ENCODE measurements at places on chromosomes 2 and 18.

GRCh38 chr2:23586741-23587306 lies 201.8 kb downstream of the KLHL29 start:
- no peak for DNase-seq

- no peak for DNase-seq
Observed at GRCh38 chr2:215693999-215694580, 258.2 kb upstream of the FN1 start.

DNA sequence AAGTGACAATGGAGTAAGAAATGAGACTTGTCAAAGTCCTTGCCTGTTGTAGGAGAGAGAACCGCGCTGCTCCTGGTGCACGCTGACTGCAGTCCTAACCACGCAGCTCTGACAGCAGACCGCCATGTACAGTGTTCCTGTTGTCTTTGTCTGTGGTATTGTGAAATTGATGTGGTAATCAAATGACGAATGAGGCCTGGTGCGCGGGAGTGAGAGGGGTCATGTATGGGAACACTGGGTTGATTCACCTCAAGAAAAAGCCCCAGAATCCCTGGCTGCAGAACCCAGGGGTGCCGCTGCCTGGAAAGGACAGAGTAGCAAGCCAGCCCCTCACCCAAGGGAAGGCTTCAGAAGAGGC lies 64.0 kb downstream of the INPP4A start:
- peak; percentile 83 for DNase-seq

- no peak for DNase-seq
Observed at GRCh38 chr2:128108166-128108565, 17.2 kb downstream of the UGGT1 start.

- peak; percentile 87 for DNase-seq
Observed at GRCh38 chr2:219308142-219309101, 779 bp downstream of the PTPRN start.

- DNase-seq, result no peak
Observed at GRCh38 chr18:33960417-33960816, 264.3 kb downstream of the NOL4 start.

- no peak for DNase-seq
Observed at GRCh38 chr18:76335859-76336640, 159.0 kb downstream of the ZNF516 start.

DNA sequence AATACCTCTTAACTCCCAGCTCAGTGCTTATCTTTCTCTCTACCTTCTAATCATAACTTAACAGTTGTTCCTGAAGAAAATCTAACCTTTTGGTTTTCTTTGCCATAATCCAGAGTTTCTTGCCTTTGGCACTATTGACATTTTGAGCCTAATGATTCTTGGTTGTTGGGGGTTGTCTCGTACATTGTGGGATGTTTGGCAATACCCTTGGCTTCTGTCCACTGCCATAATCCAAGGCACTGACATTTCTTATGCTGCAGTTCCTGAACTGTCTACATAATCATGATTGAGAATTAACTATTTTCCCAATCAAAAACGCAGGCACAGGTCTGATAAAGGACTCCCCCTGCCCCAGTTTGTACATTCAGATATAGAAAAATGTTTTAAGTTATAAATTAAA lies 203.2 kb upstream of the MEX3C start:
- no peak for DNase-seq

- DNase-seq, result no peak
Observed at GRCh38 chr2:212505586-212505985, 33.0 kb downstream of the ERBB4 start.
